ENCODE measurements at places on chromosomes 2 and 18. TPM values are rescaled to one million over a fixed set of nuclear protein-coding genes. Genes with fewer than 3 reads are reported as not detected.

DNA sequence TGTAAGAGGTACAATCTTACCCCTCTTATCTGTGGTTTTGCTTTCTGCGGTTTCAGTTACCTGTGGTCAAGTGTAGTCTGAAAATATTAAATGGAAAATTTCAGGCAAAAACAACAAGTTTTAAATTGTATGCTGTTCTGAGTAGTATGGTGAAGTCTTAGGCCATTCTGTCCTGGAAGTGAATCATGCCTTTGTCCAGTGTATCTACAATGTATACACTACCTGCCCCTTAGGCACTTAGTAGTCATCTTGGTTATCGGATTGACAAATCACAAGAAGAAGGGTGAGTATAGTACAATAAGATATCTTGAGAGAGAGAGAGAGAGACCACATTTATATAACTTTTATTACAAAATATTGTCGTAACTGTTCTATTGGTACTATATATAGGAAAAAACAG is 43.5 kb downstream of the RAB3GAP1 start:
- DNase-seq = no peak
- H3K4me1 ChIP-seq = no peaks in the 10 kb centered on the region
- H3K4me3 ChIP-seq = no peak overlapping the region
- no peaks in the 10 kb centered on the region for H3K27me3 ChIP-seq

GRCh38 chr18:22346401-22346952 is 71.2 kb downstream of the CTAGE1 start:
- no peak overlapping the region for H3K4me3 ChIP-seq
- no peak overlapping the region for H3K27ac ChIP-seq
- H3K4me1 ChIP-seq = peaks cover 3% of the 10 kb centered on the region
- H3K36me3 ChIP-seq = no peaks in the 10 kb centered on the region

DNA sequence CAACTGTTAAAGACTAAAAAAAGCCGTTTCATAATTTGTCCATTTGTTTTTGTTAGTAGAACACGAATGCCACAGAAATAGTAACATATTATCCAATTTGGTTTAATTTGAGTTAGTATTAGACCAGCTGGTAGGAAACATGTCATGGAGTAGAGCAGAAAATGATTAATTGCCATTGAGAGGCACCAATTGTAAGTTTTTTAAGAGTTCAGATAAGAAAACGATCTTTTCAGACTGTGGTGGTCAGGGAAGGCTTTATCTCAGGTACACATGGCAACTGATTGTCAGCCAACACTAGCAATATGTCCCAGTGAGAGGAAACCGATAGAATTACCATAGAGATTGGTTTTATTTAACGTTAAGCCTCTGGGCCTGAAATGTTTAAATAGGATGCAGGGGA is 438.2 kb upstream of the MAP2 start:
- H3K27ac ChIP-seq = no peak overlapping the region
- no peak for DNase-seq
- H3K27me3 ChIP-seq = no peaks in the 10 kb centered on the region
- H3K4me3 ChIP-seq = no peak overlapping the region

- H3K36me3 ChIP-seq = no peaks in the 10 kb centered on the region
- no peak for DNase-seq
- no peaks in the 10 kb centered on the region for H3K4me1 ChIP-seq
Measured at GRCh38 chr2:94872676-94873361, 1.6 kb downstream of the TEKT4 start.

GRCh38 chr2:126650994-126651393 is 5.0 kb upstream of the GYPC start:
- no peak overlapping the region for H3K4me3 ChIP-seq
- no peaks in the 10 kb centered on the region for H3K27me3 ChIP-seq
- no peak overlapping the region for H3K27ac ChIP-seq
- peaks cover 7% of the 10 kb centered on the region for H3K4me1 ChIP-seq
- no peaks in the 10 kb centered on the region for H3K36me3 ChIP-seq
- no peak for DNase-seq

GRCh38 chr18:13267431-13267873 is 48.9 kb downstream of the LDLRAD4 start:
- H3K4me1 ChIP-seq = no peaks in the 10 kb centered on the region
- no peaks in the 10 kb centered on the region for H3K36me3 ChIP-seq
- DNase-seq = no peak

LYG1 gene
- total RNA-seq = 0.50 TPM

DIPK1C gene
- not detected for total RNA-seq

- no peaks in the 10 kb centered on the region for H3K27me3 ChIP-seq
- H3K36me3 ChIP-seq = no peaks in the 10 kb centered on the region
- H3K27ac ChIP-seq = no peak overlapping the region
- peak; percentile 17 for DNase-seq
- peaks cover 4% of the 10 kb centered on the region for H3K4me1 ChIP-seq
Measured at GRCh38 chr2:36330473-36331395, 24.8 kb upstream of the CRIM1 start.

DNA sequence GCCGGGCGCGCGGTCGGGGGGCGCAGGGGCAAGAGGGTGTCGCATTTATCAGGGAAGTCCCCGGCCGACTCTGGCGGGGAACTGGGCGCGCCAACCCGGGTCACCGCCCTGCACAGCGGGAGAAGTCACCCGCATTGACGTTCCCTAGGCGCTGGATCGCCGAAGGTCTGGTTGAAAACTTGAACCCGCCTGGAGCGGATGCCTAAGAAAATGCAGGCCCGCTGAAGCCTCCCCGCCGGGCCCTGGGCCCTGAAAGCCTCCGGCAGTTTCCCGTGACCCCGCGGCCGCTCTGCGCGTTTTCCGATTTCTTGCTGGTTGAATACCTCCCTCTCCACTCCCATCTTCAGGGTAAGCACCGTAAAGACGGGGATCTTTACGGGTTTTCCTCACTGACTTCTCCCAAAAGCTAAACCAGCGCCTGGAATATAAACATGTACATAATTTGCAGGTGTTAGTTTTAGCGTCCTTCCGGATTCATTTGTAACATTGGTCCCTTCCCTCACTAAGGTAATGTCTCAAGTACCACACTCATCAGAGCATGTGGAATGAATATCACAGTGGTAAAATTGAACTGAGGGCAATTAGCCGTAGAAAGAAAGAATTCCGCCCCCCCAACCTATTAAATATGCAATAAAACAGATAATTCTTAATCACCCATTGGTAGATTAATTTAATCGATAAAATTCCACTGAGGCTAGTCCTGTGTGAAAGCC is 675 bp upstream of the SPIRE1 start:
- DNase-seq = peak; percentile 59
- peaks cover 2% of the 10 kb centered on the region for H3K4me1 ChIP-seq
- H3K27ac ChIP-seq = peak overlapping the region; percentile 26

- peaks cover 8% of the 10 kb centered on the region for H3K4me1 ChIP-seq
- no peaks in the 10 kb centered on the region for H3K27me3 ChIP-seq
- no peak overlapping the region for H3K27ac ChIP-seq
- no peak for DNase-seq
- no peaks in the 10 kb centered on the region for H3K36me3 ChIP-seq
Measured at GRCh38 chr2:38718601-38719000, 32.6 kb downstream of the SRSF7 start.

DNA sequence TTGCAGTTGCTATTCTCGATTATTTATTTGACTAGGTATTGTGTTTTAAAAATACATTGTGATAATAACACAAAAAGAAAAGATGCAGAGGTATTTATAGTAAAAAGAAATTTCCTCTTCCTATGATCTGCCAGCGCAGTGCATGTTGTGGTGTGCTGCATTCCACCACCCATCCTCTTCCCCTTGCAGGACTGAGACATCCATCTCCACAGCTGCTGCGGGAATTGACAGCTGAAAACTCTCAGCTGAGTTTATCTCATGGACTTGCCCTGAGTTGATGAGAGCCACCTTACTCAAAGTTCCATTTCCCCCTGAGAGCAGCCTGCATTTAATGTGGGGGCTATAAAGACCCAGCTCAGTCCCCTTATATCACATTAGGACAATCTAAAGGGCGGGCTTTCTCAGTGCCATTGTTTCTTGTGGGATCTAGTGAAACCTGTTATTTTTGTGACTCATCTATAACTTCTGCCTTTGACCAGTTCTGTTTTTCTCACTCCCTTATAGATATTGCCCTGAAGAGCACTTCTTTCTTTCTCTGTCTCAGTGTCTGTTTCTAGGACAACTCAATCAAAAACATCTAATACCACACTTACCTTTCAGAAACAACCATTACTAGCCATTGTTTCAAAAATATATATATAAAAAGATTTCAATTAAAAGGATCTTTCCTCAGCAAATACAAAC is 698.5 kb downstream of the NR4A2 start:
- H3K4me1 ChIP-seq = no peaks in the 10 kb centered on the region
- no peaks in the 10 kb centered on the region for H3K27me3 ChIP-seq
- no peak overlapping the region for H3K27ac ChIP-seq
- no peak overlapping the region for H3K4me3 ChIP-seq
- H3K36me3 ChIP-seq = no peaks in the 10 kb centered on the region

DNAH6 gene
- under 0.01 TPM for total RNA-seq

MALT1 gene
- 18.0 TPM for total RNA-seq

GRCh38 chr18:58639751-58640427 is 11.0 kb upstream of the ALPK2 start:
- peak; percentile 79 for DNase-seq
- peaks cover 7% of the 10 kb centered on the region for H3K4me1 ChIP-seq
- H3K27me3 ChIP-seq = no peaks in the 10 kb centered on the region
- H3K36me3 ChIP-seq = no peaks in the 10 kb centered on the region
- no peak overlapping the region for H3K4me3 ChIP-seq

GRCh38 chr2:211875488-211875887 is 663.1 kb downstream of the ERBB4 start:
- H3K27ac ChIP-seq = no peak overlapping the region
- no peaks in the 10 kb centered on the region for H3K36me3 ChIP-seq
- H3K4me1 ChIP-seq = no peaks in the 10 kb centered on the region
- DNase-seq = no peak
- H3K27me3 ChIP-seq = no peaks in the 10 kb centered on the region

- H3K4me3 ChIP-seq = no peak overlapping the region
- no peaks in the 10 kb centered on the region for H3K36me3 ChIP-seq
- no peak for DNase-seq
- H3K4me1 ChIP-seq = no peaks in the 10 kb centered on the region
- no peak overlapping the region for H3K27ac ChIP-seq
Measured at GRCh38 chr2:107197594-107198294, 311.8 kb upstream of the ST6GAL2 start.

DNA sequence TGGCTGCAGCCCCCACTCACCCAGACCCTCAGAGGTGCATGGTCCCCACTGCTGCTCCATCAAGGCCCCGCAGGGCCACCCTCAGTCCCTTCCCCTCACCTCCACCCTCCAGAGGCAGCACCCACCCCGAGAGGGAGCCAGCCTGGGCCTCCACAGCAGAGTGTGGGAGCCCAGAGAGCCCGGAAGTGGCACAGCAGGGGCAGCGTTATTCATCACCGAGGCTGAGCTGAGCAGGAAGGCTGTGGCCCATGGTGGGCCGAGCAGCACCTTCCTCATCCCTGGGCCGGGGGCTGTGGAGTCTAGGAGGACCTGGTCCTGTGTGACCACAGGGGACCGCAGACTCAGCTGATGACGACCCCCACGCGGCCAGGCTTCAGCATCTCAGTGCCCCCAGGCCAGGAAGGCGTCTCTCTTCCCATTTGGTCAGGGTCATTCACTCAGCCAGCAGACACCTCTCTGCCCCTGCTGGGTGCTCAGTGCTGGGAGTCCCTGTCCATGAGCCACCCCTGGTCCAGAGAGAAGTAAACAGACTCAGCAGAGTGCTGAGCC is 258.1 kb downstream of the ATAD2B start:
- no peak overlapping the region for H3K4me3 ChIP-seq
- DNase-seq = no peak
- H3K4me1 ChIP-seq = no peaks in the 10 kb centered on the region
- no peaks in the 10 kb centered on the region for H3K27me3 ChIP-seq
- no peaks in the 10 kb centered on the region for H3K36me3 ChIP-seq

FBXO15 gene
- 0.83 TPM for total RNA-seq

SLC9A4 gene
- not detected for total RNA-seq

STAMBP gene
- 23.6 TPM for total RNA-seq

MARCHF4 gene
- total RNA-seq = 0.26 TPM

DNA sequence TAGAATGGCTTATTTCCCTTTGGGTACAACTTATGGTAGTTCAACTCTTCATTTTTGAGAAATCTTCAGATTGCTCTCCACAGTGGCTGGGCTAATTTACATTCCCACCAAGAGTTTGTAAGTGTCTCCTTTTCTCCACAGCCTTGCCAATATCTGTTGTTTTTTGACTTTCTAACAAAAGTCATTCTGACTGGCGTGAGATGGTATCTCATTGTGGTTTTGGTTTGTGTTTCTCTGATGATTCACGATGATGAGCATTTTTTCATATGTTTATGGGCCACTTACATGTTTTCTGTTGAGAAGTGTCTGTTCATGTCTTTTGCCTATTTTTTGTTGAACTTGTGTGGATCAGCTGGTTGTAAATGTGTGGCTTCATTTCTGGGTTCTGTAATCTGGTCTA is 871.0 kb downstream of the EPHA4 start:
- H3K27ac ChIP-seq = no peak overlapping the region
- H3K27me3 ChIP-seq = no peaks in the 10 kb centered on the region
- H3K4me3 ChIP-seq = no peak overlapping the region
- H3K36me3 ChIP-seq = no peaks in the 10 kb centered on the region
- peak; percentile 38 for DNase-seq
- no peaks in the 10 kb centered on the region for H3K4me1 ChIP-seq

- peaks cover 75% of the 10 kb centered on the region for H3K27me3 ChIP-seq
- no peaks in the 10 kb centered on the region for H3K36me3 ChIP-seq
- H3K4me1 ChIP-seq = no peaks in the 10 kb centered on the region
- no peak overlapping the region for H3K4me3 ChIP-seq
- DNase-seq = no peak
Measured at GRCh38 chr2:70890469-70891065, 45.1 kb upstream of the ATP6V1B1 start.

DNA sequence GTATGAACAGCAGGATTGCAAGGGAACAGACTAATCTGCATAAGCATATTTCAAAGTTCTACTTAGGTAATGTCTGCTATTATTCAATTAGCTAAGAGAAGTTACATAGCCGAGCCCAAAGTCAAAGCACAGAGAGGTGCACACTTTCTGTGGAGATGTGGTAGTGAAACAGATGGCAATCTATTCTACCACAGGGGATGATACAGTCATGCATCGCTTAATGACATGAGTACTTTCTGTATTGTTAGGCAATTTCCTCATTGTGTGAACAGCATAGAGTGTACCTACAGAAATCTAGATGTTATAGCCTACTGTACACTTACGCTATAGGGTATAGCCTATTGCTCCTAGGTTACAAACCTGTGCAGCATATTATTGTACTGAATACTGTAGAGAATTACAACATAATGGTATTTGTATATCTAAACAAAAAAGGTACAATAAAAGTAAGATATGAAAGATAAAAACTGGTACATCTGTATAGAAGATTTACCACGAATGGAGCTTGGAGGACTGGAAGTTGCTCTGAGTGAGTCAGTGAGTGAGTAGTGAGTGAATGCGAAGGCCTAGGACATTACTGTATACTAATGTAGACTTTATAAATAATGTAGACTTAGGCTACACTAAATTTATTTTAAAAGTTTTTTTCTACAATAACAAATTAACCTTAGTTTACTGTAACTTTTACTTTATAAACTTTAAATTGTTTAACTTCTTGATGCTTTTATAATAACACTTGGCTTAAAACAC is 197.6 kb downstream of the MBD5 start:
- H3K27ac ChIP-seq = no peak overlapping the region
- no peak overlapping the region for H3K4me3 ChIP-seq
- no peaks in the 10 kb centered on the region for H3K27me3 ChIP-seq
- H3K4me1 ChIP-seq = no peaks in the 10 kb centered on the region
